NCI-H226 (cell line): ENCODE measurements at places on chromosomes 6 and 20.

GRCh38 chr20:38878866-38879265, 47.4 kb upstream of the FAM83D start:
- peak; percentile 10 for DNase-seq

GRCh38 chr6:112044856-112045255, 9.0 kb upstream of the CCN6 start:
- peak; percentile 79 for DNase-seq

DNA sequence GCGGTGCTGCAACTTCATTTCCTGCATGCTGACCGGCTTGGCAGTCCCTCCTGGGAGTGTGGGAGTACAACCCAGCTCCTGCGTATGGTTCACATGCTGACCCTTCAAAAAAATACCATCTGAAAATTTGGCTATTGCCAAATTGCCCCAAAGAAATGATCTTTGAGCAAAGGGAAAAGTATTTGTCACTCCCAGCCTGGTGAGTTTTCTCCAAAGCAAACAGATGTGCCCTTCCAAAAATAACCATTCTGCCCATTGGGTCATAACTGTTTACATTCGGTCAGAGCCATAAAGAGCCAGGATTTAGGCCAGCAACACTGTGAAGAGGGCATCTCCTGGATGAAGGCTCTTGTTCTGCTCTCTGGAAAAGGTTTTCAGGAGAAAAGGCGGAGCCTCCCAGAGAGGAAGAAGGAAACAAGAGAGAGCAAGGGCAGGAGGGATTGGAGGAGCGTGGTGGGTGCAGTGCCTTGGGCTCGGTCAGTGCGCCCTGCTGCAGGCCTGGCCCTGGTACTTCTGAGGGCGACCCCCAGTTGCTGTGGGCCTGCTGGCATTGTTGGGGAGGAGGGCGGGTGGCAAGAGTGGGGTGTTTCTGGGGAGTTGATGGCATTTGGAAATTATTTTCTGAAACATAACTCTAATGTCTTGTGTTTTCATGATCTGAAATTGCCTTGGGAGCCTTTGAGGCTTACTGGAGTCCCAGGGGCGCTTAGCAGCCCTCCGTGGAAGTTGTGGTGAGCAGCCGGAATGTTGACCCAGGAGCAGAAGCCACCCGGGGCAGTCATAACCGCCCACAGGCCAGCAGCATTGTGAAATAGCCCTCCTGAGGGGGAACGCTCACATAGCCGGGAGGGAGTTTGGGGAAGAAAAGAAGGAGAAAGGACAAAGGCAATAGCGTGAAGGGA, 248.4 kb downstream of the MYLK4 start:
- DNase-seq: no peak

GRCh38 chr6:159941286-159942113, 27.4 kb upstream of the IGF2R start:
- DNase-seq: no peak

GRCh38 chr6:113221850-113222249, 635.3 kb upstream of the MARCKS start:
- DNase-seq: no peak

- no peak for DNase-seq
Observed at GRCh38 chr6:3665608-3666007, 85.9 kb downstream of the PXDC1 start.

- no peak for DNase-seq
Observed at GRCh38 chr6:162726947-162727321, 632 bp downstream of the PRKN start.

GRCh38 chr20:59016795-59017492, 2.3 kb upstream of the TUBB1 start:
- DNase-seq: no peak
